ENCODE measurements at places on chromosomes 12 and 14.
A peak's percentile ranks its signal among the peaks of the same experiment; 100 is the strongest.

DNA sequence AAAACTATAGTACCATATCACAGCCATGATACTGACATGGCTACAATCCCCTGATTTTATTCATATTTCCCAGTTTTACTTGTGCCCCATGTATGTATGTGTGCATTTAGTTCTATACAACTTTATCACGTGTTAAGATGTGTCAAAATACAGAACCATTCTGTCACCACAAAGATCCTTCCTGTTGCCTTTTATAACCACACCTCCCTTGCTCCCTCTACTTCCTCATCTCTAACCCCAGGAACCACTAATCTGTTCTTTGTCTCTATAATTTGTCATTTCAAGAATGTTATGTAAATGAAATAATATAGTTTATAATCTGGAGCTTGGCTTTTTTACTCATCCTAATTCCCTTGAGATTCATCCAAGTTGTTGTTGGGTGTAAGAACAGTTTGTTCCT is 358.4 kb downstream of the DPF3 start:
- DNase-seq: no peak

DNA sequence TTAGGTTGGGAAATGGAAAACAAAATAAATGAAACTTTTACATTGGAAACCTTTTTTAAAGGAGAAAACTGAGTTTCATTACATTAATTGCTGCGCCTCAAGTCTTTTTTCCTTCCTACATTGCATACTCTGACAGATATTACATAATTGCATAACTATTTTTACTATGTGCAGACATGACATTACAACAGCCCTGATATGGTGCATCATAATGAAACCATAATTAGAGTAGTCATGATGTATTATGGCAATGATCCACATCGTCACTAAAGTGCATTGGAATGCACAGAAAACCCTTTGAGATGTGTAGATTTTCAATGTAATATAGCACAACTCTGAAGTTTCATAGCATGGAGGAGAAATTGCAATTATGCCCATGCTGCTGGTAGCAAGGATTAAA is 217.8 kb upstream of the NPAS3 start:
- peak; percentile 51 for DNase-seq

DNA sequence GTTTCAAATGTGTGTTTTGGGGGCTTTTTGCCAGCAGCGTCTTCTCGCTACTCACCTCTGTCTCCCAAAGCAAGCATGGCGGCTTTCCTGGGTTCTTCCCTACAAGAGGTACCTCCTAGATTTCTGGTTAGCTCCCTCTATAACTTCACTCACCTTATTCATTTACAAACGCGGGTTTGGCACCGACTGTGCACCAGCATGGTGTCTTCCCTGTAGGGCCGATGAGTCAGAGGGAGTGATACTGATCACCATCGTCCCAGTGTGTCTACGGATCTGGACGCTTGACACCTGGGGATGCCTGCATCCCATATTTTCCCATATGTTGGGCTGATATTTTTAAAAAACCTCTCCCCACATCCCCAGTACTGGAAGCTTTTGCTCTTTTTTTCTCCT is 8.0 kb upstream of the SERPINA12 start:
- DNase-seq: no peak

- DNase-seq: no peak
These were observed 100.7 kb downstream of the SCARB1 start for GRCh38 chr12:124762791-124763593.

- DNase-seq: no peak
These were observed 155.1 kb upstream of the HMGA2 start for GRCh38 chr12:65668981-65669695.

DNA sequence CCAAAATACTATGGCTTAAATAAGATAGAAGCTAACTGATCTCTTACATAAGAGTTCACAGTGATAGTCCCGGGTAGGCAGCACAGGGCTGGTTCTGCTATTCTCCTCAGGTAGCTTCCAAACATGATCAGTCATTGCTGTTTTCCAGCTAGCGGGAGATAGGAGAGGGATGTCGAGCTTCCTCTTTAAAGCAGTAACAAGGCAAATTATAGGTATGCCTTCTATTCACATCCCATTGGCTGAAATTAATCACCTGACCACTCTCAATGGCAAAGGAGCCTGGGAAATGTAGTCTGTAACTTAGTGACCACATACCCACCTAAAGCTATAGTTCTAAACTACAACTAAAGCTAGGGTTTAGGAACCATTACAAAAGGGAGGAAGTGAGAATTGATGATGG is 34.5 kb upstream of the VRK1 start:
- no peak for DNase-seq

DNA sequence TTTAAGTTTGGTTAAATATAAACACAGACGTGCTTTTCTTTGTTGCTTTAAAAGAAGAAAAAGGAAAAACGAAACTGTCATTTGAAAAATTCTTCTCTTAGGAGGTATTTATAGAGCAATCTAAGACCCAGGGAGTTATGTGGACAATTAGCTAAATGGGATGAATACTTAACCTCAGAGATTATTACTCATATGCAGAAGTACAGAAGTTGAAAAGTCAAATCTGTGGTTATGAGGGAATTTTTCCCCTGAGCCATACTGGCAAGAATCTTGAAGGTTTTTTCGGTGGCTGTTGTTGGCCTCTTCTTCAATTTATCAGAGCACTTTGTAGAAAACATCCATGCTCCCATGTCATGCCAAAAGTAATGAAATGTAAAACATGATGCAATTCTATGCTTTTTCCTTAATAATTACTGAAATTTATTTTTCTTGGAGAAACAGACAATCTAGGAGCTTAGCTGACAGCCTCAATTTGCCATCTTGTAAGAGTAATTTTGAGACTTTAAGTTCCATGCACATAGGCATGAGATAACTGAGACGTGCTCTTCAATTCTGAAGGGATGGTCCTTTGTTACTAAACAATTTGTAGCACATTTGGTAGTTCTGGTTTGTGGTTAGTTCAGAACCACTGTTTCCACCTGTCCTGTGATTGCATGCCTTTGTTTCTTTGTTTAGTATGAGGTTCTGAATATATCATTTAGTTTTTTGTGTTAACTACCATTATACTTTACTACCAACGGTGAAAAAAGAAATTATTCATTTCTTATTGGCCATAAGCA is 126.6 kb downstream of the BCAT1 start:
- DNase-seq: no peak

- no peak for DNase-seq
These were observed 2.5 kb upstream of the INF2 start for GRCh38 chr14:104686624-104687517.

DNA sequence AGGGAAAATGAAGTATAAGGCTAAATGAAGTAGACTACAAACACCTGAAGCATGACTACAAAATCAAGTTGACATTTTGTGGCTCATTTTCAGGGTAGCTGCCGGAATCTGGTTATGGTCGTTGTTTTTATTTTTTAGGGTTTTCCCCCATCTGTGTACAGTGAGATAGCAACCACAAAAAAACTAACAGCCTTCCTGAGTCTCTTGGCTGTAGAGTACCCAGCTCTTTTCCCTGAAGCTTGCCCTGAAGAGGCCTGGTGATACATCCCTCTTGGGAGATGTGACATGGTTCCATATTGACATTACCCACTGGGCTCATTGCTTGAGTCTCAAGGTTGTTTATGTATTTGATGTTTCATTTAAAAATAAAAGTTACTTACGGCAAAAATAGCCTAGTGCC is 424.0 kb downstream of the ZFP36L1 start:
- no peak for DNase-seq

DNA sequence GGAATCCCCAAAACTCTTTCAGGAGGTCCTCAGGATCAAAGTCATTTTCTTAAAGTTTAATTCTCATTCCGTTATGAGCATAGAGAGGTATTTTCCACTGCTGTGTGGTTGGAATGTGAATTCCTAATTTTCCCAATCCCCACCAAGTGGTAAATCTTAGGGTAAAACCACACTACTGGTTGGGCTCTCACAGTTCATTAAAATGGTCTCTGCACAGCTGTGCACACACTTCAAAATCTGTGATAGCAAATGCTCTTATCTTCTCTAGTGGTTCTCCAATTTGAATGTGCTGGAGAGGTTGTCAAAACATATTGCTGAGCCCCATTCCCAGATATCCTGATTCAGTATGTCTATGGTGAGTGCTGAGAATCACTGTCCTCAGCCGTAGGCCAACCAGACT is 189.1 kb downstream of the BMP4 start:
- DNase-seq: no peak

GRCh38 chr14:66288511-66288910 is 197.7 kb upstream of the CCDC196 start:
- DNase-seq: no peak

DNA sequence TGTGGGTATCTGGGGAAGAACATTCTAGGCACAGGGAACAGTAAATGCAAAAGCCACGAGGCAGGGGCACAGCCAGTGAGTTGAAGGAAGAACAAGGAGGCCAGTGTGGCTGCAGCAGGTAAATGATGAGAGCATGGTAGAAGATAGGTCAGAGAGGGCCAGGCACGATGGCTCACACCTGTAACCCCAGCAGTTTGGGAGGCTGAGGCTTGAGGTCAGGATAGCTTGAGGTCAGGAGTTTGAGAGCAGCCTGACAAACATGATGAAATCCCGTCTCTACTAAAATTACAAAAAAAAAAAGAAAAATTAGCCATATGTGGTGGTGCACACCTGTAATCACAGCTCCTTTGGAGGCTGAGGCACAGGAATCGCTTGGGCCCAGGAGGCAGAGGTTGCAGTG is 86.7 kb upstream of the ESRRB start:
- DNase-seq: no peak

- DNase-seq: no peak
These were observed 122.7 kb downstream of the SSPN start for GRCh38 chr12:26317942-26318575.

All from skin of body (tissue), 3 donors.